ENCODE measurements at places on chromosomes 5 and 9.
A peak's percentile ranks its signal among the peaks of the same experiment; 100 is the strongest.

GRCh38 chr5:172769616-172770373 is 1.2 kb downstream of the DUSP1 start:
- no peak for DNase-seq

DNA sequence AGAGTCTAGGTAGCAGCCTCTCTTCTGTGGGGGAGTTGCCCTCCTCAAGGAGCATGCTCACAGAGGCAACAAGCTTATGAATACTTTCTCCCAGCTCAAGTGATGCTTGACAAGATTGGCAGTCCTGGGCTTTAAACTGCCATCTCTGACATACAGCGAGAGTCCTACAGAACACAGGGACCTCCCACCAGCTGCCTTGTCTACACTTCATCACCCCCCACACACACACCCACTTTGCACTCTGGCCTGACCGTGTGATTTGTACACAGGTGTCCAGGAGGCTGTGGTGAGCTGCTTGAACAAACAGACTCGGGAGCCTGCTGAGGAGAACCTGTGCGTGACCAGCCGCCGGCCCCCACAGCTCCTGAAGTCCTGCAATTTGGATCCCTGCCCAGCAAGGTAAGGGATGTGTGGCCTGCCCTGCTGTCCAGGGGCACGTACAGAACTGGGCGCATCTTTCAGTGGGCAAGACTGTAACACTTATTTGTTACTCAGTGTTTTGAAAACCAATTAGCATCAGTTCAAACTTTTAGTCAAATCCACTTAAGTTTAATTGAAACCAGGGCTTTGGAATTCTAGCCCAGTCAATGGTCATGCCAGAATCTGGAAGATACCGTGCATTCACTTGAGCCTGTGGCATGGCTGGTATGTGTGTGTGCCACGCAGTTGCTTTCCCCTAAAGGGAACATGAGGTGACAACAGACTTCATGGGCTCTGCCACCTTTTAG is 247.5 kb downstream of the ADAMTSL1 start:
- peak; percentile 48 for DNase-seq

DNA sequence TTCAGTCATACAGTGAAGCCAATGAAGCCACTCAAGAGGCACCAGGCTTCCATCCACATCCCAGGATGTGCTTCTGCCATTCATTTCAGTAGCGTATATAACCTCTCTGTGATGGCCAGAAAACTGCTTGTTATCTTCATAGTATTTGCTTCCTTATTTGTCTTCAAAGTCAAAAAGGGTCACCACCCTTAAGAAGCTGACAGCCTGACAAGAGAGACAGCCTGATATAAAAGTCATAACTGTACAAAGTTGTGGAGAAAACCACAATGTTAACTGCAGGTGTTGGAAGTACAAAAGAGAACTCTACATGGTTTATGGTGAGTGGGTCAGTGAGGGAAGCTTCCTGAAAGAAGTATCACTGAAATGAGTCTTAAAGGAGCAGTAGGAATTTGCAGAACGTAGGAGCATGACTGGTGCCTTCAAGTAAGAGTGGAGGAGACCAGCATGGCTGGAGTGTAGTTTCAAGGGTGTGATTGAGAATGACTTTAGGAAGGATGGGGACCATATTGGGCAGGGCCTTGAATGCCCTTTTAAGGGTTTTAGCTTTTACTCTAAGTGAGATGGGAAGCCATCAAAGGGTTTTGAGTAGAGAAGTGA is 33.7 kb downstream of the NIM1K start:
- DNase-seq: no peak

GRCh38 chr5:147040856-147041255 is 162.3 kb upstream of the PPP2R2B start:
- DNase-seq: no peak
